Activated naive CD4-positive, alpha-beta T cell treated with Interleukin-2 at 50 U/mL for 16 hours (primary cell): ENCODE measurements at places on chromosomes 6 and 20.

- no peak for DNase-seq
Observed at GRCh38 chr20:41432746-41433145, 66.1 kb upstream of the EMILIN3 start.

- no peak for DNase-seq
Observed at GRCh38 chr20:2330090-2330695, 34.4 kb downstream of the TGM3 start.

DNA sequence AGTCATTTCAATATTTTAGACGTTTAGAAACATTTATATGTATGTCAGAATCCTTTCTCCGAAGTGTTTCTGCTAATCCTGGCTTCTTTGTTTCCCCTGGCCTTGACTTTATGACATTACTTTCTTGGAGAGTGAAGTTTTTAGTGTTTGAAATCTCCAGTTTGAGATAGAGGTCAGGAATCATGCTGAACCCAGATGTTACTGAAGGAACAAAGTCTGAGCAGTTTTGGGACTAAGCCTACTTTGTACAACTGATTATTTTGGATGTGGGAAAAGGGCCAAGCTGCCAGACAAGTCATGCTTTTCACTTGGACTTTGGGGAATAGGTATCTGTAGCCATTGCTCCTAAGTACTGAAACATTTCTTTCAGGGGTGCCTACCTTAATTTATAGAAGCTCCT lies 2.3 kb downstream of the RNF144B start:
- DNase-seq, result no peak

- no peak for DNase-seq
Observed at GRCh38 chr6:37643851-37644672, 53.6 kb downstream of the MDGA1 start.

DNA sequence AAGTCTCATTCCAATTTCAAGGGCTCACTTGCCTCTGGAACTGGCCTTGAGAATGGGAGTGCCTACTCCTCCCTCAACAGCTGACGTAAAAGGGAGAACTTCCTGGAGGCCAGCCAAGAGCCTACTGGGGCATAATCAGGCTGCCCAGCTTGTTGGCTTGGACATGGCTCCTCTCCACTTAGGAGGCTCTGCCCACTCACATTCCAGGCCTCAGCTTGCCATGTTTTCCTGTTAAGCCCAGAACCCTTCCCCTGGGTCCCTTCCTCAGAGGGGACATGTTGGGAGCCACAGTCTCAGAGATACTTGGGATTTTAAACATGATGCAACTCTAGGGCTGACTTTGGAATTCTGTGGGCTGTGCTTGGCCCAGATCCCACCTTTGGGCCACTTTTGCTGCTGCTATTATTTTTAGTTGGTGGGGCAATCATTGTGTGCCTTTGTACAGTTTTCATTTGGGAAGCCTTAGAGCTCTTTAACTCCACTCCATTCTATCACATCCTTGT lies 31.5 kb upstream of the ADTRP start:
- no peak for DNase-seq

GRCh38 chr6:149056777-149057463 lies 260.6 kb upstream of the TAB2 start:
- DNase-seq, result no peak

DNA sequence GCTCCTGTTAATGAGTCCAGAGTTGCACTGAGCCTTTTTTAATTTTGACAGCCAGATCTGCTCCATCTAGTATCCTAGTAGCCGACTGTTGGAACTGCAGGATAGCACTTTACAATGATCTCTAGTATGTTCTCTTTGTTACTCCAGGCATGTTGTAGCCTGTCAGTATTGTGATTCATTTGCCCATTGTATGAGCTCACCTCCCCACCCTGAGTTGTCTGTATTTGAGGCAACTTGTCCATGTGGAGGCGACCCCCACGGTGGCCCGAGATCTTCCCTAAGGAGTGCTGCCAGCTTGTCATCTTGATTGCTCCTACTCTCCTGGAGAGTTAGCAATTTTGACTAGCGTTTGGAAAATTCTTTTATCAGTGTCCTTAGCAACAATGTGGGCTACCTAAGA lies 67.2 kb downstream of the DHX35 start:
- no peak for DNase-seq

DNA sequence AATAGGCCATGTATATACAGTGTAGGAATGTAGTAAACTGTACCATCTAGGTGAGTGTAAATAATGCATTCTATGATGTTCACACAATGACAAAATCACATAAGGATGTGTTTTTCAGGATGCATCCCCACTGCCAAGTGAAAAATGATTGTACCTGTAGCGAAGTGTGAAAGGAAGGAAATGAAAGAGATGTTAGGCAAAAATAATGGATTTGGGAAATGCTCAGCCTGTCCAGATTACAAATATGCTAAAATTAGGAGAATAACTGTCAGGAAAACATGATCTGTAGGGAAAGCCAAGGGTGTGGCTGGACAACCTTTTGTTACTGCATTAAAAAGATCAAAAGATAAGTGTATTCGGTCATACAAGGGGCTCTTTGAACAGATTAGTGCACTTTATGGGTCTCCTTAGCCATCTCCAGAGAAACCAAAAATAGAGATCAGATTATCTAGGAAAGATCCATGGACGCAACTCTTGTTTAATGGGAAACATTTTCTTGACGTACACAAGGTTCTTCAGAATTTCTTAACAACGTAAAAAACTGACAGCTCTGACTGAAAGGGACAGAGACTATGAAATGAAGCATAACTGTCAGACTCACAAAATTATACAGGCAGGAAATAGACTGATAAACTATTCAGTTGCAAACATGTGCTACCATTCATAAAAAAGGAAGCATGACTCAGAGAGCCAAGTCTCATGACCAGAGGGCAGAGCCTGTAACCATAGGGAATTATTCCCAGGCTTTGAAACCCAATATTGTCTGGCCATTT lies 253.6 kb upstream of the RAB32 start:
- DNase-seq, result no peak

- DNase-seq, result no peak
Observed at GRCh38 chr6:138849791-138850190, 53.9 kb downstream of the ECT2L start.

- no peak for DNase-seq
Observed at GRCh38 chr6:118252474-118252873, 295.6 kb upstream of the PLN start.

DNA sequence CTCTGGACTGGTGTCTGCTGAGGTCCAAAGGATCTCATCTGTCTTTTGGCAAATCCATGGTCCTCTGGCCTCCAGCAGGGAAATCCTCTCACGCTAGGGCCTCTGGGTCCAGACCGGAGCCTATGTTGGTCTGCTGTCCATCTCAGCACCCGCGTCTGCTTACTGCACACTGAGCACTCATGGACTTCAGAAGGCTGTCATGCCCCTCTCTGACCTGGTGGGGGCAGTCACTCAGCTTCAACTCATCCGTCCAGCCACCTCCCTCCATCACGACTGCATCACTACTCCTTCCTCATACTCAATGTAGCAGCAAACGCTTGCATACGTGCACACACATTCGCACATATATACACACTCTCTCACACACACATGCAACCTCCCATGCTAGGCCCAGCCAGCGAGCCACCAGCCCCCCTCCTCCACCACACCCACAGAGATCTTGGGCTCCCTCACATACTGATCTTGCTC lies 33.3 kb downstream of the GABRR2 start:
- peak; percentile 50 for DNase-seq

GRCh38 chr6:82711971-82712370 lies 348.4 kb downstream of the TPBG start:
- no peak for DNase-seq

- no peak for DNase-seq
Observed at GRCh38 chr6:157229132-157229618, 94.1 kb downstream of the TMEM242 start.

DNA sequence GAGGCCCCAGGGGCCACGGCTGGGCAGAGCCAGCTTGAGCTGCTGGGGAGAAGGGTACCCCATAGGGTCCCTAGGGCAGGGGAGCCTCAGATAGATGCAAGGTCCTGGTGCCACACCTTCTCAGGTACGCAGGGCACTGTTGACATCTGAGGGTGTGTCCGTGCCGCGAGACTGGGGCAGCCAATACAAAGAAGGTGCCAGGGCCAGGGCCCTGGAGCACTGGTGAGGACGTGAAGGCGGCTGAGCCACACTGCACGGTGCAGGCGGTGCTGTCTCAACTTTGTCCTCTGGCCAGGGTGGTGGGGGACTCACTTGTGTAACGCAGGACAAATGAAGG lies 649 bp upstream of the LRRC73 start:
- no peak for DNase-seq

DNA sequence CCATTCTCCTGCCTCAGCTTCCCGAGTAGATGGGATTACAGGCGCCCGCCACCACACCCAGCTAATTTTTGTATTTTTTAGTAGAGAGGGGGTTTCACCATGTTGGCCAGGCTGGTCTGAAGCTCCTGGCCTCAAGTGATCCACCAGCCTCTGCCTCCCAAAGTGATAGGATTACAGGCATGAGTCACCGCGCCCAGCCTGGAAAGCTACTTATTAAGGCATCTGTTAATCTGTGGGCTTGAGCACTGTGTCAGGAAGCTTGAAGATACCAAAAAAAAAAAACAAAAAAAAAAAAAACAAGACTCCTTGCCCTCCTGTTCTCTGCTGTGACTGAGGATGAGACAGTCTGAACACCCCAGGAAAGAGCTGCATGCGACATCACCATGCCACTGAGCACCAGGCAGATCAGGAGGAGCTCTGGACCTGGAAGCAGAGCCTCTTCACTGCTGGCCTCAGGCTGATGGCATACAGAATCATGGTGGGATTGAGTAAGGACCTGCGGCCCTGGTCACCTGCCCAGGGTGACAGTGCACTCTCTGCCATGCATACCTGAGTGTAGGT lies 166.5 kb upstream of the SNX9 start:
- no peak for DNase-seq
